ENCODE measurements at places on chromosomes 3 and 15.

- DNase-seq = no peak
Observed at GRCh38 chr15:90106522-90107117, 4.4 kb upstream of the IDH2 start.

DNA sequence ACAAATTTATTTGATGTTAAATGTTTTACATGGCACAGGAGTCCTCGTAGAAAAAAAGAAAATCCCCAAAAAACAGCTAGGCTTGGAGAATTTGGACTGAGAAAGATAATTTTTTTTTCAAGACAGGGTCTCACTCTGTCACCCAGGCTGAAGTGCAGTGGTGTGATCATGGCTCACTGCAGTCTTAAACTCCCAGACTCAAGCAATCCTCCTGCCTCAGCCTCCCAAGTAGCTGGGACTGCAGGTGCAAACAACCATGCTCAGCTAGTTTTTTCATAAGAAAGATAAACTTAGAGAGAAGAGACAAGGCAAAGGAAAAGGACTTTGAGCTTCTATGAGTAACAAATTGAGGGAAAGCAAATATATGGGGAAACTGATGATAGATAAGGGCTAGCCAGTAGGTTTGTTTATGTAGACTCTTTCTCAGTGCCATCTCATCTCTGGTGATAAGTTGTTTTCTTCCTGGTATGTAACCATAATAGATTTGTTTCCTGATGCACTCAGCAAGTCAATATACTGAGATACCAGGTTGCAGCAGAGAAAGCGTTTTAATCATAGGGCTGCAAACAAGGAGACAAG lies 13.1 kb upstream of the TRMT10C start:
- DNase-seq = no peak

DNA sequence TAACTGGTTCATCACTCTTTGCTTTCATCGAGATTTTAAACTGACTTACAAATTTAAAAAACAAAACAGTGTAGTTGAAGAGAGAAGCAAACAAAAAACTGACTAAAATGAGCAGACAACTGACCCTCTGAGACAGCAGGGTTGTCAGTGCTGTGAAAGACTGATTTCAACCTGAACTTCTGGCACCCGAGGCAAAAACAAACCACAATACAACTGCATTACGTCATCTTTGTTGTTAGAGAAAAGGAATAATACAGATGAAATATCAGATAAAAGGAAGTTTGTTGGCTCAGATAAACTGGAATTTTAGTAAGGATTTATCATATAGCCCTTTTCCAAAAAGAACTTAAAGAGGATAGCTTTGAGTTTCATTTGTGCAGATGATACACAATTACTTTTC lies 51.1 kb downstream of the PARP15 start:
- no peak for DNase-seq

DNA sequence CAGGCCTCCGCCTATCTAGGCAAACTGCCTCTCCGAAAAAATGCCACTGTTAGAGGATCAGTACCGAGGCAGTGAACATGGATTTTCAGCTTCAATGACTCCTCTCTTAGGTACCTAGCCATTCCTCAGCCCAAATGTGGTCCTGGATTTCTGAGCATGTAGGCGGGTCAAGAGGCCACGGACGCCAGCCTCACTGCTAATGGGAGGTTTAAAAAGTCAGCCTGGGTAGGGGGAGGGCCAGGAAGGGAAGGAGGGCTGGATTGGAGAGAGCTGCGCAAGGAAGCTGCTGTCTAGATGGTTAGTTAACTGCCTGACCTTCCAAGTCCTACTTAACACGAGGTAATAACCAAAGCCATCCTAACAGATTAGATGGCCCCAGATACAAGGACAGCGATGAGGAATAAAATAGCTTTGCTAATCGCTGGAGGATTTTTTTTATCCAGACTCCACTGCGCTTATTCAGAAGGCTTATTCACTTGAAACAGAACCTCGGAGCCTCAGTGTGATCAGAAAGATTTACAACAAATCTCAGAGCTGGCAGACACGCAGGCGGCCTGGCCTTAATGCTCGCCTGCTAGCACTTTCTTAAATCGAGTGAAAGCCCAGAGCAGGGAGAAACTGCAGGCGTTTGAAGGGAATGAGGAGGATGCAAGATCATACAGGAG lies 34.3 kb downstream of the TLE3 start:
- no peak for DNase-seq

- DNase-seq = no peak
Observed at GRCh38 chr3:10774129-10774670, 41.8 kb upstream of the SLC6A11 start.

Measured in GDM1 (cell line).